OCI-LY7 (cell line): ENCODE measurements at places on chromosomes 6 and 20.
A peak's percentile ranks its signal among the peaks of the same experiment; 100 is the strongest.

DNA sequence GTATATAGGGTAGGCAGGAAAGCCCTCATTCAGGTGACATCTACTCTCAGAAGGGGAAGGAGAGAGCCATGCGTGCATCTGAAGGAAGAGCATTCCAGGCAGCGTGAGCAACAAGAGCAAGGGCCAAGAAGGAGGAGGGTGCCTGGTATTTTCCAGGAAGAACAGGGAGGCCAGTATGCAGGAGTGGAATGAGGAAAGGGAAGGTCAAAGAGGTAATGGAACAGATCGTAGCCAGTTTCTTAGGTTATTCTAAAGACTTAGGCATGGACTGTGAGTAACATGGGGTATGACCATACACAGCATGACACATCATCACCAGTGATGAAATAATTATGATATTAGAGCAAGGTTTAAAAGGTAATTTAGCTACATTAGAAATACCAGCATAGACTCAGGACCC is 24.1 kb downstream of the ALDH8A1 start:
- no peak for DNase-seq

DNA sequence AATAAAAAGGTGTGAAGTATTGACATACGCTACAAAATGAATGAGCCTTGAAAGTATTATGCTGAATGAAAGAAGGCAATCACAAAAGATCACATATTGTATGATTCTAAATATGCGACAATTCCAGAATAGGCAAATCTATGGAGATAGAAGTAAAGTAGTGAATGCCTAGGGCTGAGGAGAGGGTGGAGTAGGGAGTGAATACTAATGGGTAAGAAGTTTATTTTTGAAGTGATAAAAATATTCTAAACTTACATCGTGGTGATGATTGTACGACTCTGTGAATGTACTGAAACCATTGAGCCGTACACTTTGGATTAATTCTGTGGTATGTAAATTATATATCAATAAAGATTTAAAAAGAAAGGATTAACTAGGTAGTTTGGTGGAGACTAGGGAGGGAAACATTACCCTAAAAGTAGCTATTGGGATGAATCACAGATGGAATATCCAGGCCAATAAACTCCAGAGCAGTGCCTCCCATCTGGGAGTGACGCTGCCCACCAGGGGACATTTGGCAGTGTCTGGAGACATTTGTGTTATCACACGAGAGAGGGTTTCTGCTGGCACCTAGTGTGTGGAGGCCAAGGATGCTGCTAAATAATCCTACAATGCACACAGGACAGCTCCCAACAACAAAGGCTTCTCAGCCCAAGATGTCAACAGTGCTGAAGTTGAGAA is 214.2 kb upstream of the PCSK2 start:
- DNase-seq, result no peak

- DNase-seq, result no peak
Measured at GRCh38 chr6:24227556-24227955, 101.5 kb downstream of the NRSN1 start.

DNA sequence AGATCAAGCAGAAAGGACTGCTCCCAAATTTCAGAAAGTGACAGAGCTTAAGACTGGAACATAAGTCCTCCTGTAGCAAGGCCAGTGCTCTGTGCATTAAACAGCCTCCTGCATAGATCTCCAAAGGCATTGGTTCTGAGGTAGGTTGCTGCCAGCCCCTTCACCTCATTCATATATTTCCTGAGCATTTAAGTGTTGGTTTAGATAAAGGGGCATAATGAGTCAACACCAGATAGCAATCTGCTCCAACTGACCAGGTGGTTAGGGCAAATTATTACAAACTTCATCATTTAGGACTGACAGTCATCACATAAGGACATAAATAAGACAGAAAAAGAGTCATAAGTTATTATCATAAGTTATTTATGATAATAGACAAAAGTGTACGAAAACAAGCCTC is 10.7 kb downstream of the PTPRK start:
- DNase-seq, result no peak

DNA sequence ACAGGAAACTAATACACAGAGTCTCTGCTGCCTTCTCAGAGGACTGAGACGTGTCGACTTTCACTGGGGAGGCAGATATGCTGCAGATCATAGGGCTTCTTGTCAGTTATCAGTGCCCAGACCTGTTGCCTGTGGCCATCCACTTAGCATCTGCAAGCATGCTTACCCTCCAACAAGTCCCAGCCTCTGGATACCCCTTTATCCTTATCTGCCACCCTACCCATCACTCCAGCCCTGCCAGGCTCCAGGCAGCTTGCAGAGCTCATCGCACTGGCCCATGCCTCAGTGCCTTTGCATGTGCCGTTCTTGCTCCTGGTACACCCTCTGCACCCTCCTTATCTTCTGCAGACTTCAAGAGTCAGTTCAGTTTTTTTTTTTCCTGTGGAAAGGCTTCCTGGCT is 119.2 kb downstream of the TOX2 start:
- DNase-seq, result no peak

DNA sequence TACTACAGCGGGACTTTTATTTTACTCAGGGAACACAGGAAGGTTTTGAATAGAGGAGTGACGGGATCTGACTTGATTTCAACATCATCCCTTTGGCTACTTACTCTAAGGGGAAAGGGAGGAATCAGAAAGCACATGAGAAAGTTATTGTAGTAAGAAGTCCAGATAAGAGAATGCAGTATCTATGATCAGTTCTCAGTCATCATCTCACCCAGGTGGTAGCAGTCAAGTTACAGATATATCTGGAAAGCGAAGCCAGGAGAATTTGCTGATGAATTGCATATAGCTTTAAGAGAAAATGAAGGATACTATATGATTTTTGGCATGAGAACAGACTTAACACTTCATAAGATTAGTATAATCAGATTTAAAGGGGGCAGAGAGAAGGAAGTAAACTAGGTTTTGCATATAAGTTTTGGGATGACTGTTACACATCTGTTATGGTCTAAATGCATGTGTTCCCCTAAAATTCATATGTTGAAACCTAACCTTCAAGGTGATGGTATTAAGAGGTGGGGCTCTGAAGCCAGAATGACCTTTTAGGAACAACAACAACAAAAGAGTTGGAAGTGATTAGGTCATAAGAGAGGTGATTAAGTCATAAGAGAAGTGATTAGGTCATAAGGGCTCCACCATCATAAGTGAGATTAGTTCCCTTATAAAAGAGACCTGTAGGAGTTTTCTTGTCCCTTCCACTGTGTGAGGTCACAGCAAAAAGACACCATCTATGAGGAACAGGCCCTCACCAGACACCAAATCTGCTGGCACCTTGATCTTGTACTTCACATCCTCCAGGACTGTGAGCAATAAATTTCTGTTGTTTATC is 6.7 kb downstream of the RAD21L1 start:
- no peak for DNase-seq

DNA sequence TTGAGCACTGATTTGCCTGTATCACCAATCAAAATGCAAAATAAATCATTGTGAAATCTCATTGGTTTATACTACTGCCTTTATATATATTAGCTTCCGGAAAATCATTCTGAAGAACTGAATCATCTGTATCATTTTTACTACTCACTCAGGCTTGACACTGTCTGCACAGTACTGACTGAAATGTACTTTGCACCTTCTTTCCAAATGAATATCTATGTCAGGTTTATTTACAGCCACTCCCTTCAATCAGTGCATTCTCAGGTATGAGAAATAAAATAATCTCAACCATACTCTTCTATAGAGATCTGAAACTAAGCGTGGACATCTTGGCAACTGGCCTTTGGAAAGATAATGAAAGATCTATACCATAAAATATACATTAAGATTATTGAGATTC is 2.7 kb downstream of the KHDRBS2 start:
- no peak for DNase-seq

GRCh38 chr6:64255000-64255399 is 619.4 kb downstream of the PHF3 start:
- no peak for DNase-seq

DNA sequence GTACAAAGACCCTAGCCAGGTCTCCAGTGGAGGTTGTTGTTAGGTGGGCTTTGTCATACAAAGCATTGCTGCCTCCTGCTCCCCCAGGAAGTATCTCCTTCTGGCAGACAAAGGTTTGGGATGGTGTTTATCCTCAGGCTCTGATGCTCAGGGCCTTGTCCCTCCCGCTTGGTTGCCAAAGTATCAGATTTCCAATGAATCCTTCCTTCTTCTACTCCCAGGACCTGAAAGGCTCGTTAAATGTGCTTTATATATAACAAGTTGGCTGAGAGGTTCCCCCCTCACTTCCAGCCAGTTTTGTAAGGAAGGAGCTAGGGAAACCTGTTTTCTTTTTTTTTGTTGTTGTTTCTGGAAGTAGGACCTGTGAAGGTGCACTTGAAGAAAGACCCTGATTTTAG is 14.4 kb downstream of the PTK7 start:
- DNase-seq, result no peak

DNA sequence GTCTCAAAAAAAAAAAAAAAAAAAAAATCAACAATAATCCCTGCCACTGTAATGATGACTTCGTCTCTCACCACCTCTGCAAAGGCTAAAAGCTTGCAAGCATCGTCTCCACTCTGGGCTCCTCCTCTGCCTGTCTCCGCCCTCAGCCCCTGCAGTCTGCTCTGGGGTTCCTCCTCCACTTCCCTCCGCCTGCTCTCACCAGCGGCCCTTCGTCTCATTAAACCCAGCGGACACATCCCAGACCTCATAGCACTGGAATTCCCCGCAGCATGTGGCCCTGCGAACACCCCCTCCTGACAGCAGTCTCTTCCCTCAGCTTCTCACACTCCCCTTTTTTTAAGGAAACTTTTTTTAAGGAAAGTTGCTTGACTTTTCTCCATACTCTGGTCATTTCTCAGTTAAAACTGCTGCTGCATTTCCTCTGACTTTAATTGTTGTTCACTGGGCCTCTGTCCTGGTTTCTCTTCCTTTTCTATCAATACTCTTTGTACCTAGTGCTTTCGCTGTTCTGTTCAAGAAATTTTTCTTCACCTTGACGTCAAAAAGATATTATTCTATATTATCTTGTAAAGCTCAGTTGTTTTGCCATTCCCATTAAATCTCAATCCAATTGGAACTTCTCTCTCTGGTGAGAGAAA is 70.9 kb upstream of the PLEKHG1 start:
- no peak for DNase-seq

GRCh38 chr6:25177500-25178028 is 101.6 kb upstream of the CARMIL1 start:
- no peak for DNase-seq

- DNase-seq, result no peak
Measured at GRCh38 chr6:1850840-1851157, 241.1 kb downstream of the FOXC1 start.

DNA sequence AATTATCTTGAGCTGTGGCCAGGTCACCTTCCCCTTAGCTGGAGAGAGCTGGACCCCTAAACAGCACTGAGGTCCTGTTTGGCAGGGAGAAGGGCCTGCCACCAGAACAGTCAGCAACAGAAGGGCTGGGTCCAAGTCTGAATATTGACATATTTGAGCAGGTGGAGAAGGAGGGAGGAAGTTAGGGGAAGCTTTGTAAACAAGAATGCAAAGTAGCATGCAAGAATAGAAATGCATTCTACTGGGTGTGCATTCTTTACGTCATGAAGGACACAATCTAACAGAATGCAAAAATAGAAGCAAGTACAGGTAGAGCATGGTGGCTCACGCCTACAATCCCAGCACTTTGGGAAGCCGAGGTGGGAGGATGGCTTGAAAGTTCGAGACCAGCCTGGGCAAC is 100.5 kb downstream of the QRSL1 start:
- peak; percentile 24 for DNase-seq

DNA sequence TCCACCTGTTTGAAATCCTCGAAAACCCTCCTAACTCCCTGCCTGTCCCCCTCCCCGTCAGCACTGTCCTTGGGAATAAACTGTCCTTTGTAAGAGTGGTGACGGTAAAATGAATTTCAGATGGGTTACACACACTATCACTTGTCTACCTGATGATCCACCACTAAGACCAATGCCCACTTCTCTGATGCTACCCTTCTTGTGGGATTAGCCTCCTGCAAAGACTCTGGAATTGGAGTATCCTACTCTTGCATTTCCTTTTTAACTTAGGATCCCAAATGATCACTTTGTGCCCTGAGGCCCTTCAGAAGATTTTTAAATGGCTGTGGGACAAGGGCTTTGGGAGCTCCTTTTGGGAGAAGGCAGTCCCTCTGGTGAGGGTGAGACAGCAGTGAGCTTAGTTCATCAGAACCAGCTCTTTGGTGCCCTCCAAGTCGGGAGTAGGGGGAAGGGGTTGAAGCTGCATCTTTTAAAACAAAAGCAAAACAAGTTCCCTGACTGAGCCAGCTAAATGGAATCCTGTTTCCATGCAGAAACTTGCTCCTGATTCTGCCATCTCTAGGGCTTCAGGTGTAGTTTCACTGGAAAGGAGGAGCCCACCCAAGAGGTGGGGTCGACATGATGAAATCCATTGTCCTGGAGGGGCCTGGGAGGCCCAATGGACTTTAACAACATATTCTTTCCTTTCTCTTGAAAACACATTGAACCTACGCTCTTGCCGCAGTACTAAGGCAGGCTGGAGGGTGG is 86.5 kb downstream of the ASXL1 start:
- no peak for DNase-seq

DNA sequence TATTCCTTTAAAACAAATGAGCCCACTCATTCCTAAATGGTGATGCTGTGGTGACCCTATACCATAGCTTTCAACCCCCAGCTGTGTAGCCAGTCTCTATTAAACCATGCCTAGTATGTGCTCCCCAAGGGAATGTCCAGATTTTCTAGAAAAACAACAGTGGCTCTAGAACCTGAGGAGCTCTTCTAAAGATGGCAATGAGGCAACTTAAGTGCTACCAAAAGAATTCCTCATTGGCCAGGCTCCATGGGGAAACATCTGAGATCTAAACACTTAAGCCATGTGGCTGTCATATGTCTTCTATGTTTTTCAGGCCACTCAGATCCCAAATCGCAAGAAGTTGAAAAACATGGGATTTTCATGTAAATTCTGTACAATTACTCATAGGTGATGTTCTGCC is 191.0 kb downstream of the TPBG start:
- DNase-seq, result no peak

GRCh38 chr6:53582963-53583362 is 38.1 kb upstream of the GCLC start:
- no peak for DNase-seq

DNA sequence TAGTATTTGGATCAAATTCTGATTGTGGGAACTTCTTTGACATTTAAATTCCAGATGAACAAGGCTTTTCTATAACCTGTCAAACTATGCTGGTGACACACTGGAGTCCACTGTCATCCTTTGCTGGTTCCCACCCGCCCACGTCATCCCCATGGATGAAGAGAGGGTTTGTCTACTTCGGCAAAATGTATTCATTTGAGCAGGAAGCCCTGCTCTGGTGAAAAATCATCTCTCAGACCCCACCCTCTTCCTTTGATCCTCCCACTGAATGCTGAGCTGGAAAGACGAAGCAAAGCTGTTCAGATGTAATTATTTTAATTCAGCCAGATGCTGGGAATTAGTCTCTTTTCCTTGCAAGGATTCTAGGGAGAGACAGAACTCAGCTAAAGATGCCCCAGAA is 50.5 kb downstream of the CPNE5 start:
- DNase-seq, result no peak

GRCh38 chr6:88561034-88561953 is 395.1 kb upstream of the CNR1 start:
- DNase-seq, result no peak
